IMR-90 (cell line): ENCODE measurements at places on chromosomes 4 and X. TPM values are rescaled to one million over a fixed set of nuclear protein-coding genes. Genes with fewer than 3 reads are reported as not detected.

- DNase-seq, result no peak
Observed at GRCh38 chr4:118843237-118843636, 7.3 kb upstream of the SEC24D start.

DNA sequence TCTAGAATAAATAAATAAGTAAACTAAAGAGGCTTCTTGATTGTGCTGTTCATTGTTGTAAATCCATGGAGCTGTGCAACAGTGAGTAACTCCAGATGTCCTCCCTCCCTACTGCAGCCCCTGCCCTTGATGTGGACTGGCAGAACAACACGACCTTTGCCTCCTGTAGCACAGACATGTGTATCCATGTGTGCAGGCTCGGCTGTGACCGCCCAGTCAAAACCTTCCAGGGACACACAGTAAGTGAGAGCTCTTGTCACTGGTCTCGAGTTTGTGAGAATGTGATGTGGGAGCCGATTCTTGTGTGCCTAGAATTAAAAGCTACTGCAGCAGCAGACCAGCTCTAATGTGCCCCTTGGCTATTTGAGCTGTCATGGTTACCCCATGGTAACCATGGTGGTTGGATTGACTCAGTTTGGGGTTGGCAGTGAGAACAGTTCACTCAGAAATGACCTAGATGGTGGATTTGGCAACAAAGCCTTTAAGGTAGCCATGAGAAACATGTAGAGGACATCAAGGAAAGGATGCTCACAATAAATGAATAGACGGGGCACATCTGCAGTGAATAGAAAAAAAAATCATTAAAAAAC is 60.7 kb downstream of the GPR143 start:
- no peak for DNase-seq

Gene UBE2K
- 17.7 and 24.4 TPM in 2 replicates for total RNA-seq

DNA sequence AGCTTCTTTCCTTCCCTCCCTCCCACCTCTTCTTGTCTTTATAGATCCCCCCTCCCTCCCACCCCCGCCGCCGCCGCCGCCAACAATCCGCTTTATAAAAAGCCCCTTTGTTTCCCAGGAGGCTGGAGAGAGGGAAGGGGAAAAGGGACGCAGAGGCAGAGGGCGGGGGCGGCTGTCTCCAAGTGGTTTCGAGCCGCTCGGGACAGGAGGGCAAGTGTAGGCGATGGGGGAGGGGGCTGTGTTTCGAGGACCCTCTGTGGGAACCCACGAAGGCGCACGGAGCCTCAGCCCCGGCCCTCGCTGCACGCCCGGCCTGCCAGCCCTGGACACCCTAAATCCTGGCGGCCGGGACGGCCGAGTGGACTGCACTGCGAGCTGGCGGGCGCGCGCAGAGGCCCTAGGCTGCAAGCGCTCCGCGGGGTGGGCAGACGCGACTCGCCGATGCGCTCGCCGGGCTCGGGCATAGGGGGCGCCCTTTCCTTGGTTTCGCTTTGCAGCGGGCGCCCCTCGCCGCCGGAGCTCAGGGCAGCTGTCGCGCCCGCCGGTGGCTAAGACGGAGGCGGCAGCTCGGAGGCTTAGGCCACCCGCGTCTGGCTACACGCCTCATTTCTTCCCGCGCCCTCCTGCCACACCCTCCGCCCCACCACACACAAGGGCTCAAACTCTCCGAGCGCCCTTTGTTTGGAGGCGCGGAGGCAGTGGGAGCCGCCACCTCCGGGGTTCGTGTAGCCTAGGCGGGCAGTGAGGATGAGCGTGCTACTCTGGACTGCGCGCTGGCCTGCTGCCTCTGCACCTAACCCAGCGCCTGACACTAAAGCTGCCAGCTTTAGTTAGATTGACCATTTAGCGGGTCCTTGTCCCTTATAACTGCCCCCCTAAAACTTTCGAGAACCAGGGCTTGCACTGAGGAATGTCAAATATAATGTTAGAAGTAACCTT is 2.2 kb downstream of the MAMLD1 start:
- DNase-seq, result peak; percentile 50

DNA sequence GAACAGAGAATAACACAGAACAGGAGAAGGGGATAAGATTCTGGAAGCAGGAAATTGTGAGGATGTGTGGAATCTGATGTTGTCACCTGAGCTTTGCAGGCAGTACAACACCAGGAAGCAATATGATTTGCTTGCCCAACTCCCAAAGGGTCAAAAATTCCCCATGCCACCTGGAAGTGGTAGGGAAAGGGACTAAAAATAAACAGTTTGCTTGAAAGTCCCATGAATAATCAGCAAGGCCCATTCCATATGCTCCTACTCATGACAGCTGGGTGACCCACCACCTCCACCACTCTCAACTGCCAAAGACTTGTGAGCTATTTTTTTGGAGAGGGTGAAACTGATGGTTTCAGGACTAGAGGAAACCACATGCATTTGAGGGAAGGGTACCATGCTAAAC is 168.4 kb downstream of the KCNIP4 start:
- DNase-seq, result peak; percentile 41

Gene ANOS1
- total RNA-seq, result under 0.01 TPM in 2 replicates

Gene C4orf54
- not detected in 2 replicates for total RNA-seq

DNA sequence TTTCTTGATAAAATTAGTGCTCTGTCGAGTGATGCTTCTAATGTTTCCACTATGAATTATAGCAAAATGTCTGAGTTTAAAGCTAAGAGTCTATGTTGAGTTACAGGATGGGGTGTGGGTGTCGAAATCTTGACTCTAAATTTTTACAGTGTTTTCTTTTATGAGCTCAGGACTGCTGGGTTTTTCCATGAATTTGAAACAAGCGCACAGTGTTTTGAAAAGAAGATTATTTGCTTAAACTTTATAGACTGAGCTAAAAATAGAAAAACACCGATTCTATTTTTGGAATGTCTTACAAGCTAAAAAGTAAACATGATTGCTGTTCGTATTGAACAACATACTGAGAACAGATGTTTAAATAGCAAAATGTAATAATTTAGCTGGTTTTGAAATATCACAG is 7.5 kb downstream of the PTTG2 start:
- DNase-seq, result peak; percentile 29

DNA sequence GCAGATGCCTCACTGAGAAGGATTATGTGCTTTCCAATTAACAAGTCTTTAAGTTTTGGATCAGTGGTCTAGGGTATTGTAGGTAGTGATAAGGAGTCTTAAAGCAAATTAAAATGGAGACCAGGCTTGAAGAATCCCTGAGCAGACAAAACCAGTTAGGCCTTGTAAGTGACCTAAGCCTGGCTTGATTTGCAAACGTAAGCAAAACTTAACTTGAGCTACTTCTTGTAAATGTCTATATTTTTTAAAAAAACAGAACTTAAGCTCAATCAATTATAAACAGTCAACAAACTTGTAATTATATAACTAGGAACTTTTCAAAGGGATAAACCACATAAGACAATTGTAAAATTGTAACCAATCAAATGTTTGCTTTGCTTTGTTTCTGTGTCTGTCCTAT is 72.7 kb upstream of the NALF2 start:
- DNase-seq, result no peak

Gene GAB3
- total RNA-seq, result 1.9 and 2.2 TPM in 2 replicates

GRCh38 chrX:16700734-16701133 is 11.7 kb downstream of the CTPS2 start:
- no peak for DNase-seq
